A172 (cell line): ENCODE measurements at places on chromosomes 7 and 10. TPM values are rescaled to one million over a fixed set of nuclear protein-coding genes. Genes with fewer than 3 reads are reported as not detected.

- DNase-seq = no peak
Observed at GRCh38 chr10:91088300-91089140, 131.9 kb upstream of the PCGF5 start.

DNA sequence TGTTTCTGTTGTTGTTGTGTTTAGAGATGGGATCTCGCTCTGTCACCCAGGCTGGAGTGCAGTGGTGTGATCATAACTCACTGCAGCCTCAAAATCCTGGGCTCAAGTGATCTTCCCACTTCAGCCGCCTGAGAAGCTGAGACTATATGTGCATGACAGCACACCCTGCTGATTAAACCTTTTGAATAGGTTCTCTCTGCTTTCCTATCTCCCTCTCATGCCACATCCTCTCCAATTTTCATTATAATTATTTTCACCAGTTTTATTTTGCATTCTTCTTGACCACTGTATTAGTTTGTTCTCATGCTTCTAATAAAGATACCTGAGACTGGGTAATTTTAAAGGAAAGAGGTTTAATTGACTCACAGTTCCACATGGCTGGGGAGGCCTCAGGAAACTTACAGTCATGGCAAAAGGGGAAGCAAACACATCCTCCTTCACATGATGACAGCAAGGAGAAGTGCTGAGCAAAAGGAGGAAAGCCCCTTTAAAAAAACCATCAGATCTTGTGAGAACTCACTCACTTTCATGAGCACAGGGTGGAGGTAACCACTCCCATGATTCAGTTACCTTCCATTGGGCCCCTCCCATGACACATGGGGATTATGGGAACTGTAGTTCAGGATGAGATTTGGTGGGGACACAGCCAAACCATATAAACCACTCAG, 12.9 kb downstream of the AGK start:
- DNase-seq = no peak

GRCh38 chr7:84908196-84908793, 278.6 kb downstream of the SEMA3D start:
- no peak for DNase-seq

DNA sequence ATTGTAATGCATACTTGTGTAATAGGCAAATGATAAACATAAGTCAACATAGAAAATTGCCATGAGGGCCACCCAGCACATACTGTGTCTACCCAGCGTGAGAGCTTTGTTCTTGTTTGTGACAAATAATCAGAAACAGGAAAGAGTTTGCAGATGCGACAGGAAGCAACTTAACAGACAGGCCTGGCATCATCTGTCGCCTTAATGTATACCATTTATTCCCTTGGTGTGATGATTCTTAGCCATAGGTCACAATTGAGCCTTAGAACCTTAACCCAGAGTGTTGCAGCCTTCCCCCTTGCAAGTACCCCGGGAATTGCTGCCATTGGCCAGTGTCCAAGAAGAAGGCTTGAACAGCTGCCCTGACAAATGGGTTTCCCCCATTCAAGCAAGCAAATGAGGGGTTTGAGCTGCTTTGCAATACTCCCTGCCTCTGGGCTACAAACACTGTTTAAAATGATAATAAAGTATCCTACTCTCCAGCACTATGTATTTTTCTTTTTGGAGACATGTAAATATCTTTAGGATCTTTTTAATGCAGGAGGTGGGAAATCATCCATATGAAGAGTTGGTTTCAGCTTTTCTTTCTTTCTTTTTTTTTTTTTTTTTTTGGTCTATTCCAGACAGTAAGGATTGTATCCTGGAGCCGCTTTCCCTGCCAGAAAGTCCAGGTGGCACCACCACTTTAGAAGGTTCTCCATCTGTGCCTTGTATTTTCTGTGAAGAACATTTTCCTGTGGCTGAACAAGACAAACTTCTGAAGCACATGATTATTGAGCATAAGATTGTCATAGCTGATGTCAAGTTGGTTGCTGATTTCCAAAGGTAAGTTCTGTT, 80.0 kb downstream of the ZNF277 start:
- no peak for DNase-seq

DNA sequence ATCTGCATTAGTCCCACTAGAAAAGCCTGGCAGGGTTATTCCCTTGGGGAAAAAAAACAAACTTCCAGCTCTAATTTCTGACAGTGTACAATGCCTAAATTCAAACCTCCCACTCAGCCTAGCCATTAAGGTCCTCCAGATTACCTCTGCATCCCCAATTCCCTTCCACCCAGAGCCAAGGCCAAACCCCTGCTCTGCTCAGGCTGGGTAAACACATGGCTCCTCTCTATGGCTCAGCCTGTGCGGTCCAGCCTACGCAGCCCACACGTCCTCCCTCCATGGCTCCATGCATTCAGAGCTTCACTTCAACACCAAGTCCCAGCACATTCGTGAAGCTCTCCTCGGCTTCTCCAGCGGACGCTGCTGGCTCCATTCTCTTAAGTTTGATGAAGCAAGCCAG, 5.2 kb downstream of the DLG5 start:
- no peak for DNase-seq

DNA sequence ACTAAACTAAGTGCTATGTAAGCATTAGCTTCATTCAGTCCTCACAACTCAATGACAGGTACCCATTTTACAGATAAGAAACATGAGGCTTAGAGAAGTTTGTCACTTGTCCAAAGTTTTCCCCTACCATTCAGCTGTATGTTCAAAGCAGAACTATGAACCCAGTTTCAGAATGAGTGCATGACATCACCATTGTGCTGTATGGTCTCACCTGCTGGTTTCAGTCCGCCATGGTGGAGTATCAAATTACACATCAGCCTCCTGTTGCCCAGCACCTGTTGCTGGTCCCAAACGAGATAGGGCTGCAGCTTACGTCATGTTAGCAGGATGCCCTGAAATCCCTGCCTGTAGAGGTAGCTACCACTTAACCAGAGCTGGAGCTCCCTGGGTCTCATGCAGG, 95.0 kb downstream of the DYNC1I1 start:
- DNase-seq = no peak

DNA sequence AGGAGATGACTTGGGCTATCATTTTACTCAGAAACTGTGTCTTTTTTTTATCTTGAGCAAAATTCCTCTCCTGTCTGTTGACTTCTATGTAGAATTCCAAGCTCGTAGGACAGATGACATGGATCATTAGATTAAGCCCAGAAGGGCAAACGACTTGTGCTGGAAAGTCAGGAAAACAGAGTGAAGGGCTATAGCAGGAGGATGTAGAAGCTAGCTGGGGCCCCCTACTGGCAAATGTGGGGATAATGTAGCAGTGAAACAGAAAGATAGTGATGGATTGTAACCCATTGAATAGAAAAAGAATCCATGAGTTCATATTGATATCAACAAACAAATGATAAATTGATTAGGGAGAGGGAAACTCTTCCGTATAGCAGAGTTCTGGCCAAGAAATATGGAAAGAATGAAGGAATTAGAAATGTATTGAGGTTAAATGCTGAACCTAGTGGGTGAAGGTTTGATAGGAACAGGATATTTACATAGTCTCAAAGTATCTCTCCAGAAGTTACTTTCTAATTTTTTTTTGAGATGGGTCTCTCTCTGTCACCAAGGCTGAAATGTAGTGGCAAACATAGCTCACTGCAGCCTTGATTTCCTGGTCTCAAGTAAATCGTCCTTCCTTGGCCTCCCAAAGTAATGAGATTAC, 103.6 kb downstream of the LYZL1 start:
- DNase-seq = peak; percentile 30

DNA sequence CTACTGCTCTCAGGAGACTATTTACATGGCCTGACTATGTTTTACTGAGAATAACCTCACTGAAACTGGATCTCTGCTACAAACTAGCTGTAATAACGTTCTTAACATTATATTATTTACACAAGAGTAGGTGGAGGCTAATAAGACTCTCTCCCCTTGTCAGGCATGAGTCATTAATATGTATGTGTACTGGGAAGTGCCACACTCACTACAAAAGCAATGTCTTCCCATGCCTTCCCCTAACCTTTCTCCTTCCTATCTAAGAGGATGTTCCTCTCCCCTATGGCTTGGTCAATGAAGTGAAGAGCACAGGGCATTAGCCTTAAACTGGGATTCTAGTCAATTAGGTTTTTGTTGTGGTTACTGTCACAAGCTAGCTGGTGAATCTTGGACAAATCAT, 147.9 kb downstream of the DGKB start:
- DNase-seq = peak; percentile 65

DNA sequence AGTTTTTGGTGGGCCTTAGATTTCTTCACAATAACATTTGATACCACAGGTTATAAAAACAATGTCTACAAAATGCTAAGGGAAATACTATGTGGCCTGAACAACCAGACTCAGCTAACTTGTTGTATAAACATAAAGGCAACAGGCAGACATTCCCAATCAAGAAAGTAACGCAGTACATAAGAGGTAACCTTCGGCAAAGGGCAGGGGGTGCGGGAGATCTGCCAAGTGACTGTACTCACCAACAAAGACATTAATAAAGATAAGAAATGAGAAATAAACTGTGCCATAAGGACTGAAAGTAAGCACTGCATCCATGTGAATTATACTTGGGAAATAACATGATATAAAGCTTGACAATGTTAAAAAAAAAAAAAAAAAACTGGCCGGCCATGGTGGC, 15.4 kb downstream of the NSUN6 start:
- no peak for DNase-seq

DNA sequence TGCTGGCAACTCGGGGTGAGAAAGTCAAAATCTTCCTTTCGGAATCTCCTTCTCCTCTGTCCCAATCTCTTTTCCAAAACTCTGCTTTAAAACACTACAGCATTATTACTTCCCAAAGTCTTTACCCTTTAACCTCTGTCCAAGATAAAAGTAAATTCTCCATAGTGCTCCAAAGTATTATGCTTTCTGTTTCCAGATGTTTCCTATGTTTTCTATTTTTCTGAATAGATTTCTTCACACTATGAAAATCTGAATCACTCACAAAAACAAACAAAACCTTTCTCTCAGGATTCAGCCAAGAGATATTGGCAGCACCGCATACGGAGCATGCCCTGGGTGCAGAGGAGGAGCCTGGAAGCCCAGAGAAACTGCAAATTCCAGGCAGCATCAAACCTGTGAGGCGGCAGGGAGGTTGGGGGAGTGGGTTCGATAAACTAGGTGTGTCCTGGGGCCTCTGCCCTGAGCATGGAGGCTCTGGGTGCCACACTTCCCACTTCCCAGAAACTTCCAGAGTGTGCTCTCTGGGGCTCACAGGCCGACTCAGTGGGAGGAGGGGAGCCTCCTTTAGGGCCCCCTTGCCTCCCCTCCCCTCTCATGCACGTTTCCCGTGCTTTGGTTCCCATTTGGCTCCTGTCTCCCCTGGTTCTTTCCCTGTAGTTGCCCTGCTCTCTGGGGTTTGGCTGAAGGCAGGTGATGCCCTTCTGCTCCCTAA, 35.6 kb downstream of the VIPR2 start:
- DNase-seq = no peak

DNA sequence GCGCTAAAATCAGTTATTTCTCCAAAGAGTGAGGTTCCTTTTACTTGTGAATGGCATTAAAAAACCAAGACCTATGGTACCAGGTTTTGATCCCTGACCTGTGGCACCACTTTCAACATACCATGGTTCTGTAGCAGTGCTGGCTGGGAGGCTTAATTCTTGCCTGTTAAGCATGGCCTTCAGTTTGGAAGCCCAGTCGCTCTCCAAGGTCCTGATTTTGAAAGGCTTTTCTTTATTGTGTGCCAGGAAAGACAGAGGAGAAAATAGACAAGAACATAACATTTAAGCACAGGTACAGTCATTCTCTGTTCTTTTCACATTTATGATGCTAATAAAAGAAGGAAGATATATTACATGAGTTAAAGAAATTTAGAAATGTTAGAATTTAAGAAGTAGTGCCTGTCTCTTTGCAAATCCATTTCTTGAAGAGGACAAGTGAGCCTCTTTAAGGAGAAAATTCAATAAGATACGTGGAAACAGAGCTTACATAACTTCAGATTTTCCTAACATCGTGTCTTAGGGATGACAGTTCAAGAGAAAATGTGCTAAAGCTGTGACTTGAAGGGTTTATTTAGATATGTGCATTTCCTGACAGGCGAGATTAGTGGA, 357.6 kb downstream of the DPP6 start:
- peak; percentile 1 for DNase-seq

- no peak for DNase-seq
Observed at GRCh38 chr10:102691285-102692066, 22.7 kb downstream of the ARL3 start.

DNA sequence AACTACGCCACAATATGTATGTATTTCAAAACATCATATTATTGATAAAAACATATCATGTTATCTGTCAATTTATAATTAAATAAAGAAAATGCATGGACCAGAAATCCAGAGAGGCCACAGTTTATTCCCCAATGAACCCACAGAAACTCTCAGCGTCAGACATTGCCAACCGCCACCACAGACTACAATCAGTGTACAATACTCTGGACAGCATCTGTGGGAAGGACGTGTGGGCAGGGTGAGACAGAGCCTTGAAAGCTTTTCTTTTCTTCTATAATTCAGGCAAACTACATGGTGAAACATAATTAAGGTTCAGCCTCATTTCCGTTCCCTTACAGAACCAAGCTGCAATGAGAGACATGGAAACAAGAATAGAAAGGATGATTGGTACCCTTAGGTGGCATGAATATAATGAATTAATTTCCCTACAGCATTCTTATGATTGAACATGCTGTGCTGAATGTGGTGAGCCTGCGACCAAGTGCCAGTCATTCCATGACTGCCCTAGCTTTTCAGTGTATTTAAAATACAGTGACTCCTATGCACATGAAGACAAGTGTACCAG, 909.3 kb downstream of the SORCS1 start:
- DNase-seq = no peak

DNA sequence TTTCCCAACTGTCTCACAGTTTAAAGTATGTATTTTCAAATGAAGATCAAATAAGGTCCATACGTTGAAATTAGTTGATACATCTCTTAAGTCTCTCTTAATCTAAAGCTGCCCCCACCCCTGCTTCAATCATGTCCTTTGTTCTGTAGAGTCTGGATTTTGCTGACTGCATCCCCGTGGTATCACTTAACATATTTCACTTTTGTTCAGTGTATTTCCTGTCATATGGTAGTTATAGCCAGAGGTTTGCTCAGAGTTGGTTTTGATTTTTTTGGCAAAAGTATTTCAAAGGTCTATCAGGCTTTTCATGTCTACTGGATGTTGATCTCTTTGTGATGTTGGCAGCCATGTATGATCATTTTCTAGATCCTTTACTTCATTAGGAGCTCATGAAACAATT, 54.4 kb upstream of the ARID5B start:
- no peak for DNase-seq

The EBLN1 gene
- not detected in 2 replicates for total RNA-seq

The CREB5 gene
- total RNA-seq = 1.4 and 3.2 TPM in 2 replicates

The CD36 gene
- 0.05 and 2.7 TPM in 2 replicates for total RNA-seq

The ACTL6B gene
- total RNA-seq = not detected in 2 replicates
